ENCODE measurements at places on chromosomes 6 and 20.

- DNase-seq: no peak
Measured at GRCh38 chr6:25217829-25218228, 61.3 kb upstream of the CARMIL1 start.

DNA sequence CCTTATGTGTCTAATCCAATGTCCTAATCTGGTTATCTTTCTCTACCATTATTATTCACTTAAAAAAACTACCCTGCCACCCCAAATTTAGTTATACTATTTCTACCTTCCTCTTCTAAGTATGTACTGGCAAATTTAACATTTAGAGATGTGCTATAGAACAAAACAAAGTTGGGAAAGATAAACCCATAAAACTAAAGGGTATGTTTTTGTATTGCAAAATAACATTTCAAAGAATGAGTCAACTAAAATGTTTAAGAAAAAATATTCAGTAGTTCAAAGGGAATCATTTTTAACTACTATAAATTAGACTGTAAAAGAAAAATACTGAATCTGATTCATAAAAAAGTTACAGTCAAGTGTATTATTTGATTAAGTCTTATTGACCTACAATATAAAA is 103.0 kb downstream of the LMBRD1 start:
- no peak for DNase-seq

DNA sequence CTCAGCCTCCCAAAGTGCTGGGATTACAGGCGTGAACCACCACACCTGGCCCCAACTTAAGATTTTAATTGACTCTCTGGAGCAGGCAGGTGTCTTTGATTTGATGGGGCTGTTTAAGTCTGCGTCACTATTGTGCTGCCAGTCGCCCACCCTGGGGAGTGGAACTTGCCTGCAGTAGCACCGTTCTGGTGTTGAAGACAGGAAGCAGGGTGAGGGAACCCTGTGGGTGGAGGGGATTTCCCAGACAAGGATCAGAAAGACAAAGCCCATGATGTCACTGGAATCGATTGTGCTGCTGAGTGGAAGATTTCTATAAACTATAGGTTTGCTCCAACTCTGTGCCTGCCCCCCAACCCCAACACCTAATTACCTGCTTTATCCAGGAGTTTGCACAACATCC is 11.0 kb downstream of the ALDH8A1 start:
- no peak for DNase-seq

GRCh38 chr6:147190556-147190955 is 13.7 kb upstream of the STXBP5 start:
- DNase-seq: no peak

- no peak for DNase-seq
Measured at GRCh38 chr20:43375591-43375990, 82.1 kb upstream of the SRSF6 start.

DNA sequence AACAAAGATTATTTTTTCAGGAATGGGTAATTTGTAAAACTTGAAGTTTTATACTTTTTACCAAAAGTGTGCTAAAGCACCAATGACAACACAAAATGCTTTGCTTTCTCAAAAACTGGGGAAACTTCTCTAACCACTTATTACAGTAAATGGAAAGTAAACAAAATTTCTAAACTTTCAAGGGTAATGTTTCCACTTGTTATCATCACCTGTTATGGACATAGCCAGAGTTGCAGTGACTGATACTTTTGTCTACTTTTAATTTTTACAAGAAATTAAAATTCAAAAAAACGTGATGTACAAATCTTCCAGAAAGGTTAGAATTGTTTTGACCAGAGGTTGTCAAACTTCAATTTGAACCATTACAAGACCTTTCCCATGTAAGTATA is 99.9 kb downstream of the JAG1 start:
- DNase-seq: no peak

- no peak for DNase-seq
Measured at GRCh38 chr6:191487-192312, 100.6 kb upstream of the DUSP22 start.

GRCh38 chr6:170018936-170019817 is 267.8 kb downstream of the ERMARD start:
- no peak for DNase-seq

- no peak for DNase-seq
Measured at GRCh38 chr6:80227545-80228105, 121.2 kb downstream of the BCKDHB start.

- no peak for DNase-seq
Measured at GRCh38 chr6:104599821-104600638, 259.7 kb downstream of the HACE1 start.

DNA sequence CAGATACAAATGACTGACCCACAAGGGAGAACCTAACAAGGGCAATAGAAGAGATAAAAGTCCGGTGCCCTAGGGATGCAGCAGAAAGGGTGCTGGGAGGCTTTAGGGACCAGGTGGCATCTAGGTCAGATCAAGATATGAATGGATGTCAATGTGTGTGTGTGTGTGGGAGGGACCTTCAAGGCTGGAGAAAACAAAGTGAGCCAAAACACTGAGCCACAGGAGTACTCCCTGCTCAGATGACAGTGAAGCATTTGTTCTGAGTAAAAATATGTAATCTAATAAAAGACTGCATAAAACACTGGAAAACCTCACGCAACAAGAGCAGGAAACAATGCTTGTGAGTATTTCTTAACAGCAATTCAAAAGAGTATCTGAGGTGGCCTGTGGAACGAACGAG is 28.2 kb downstream of the ZNF337 start:
- DNase-seq: no peak

GRCh38 chr6:123529843-123530242 is 106.9 kb downstream of the TRDN start:
- no peak for DNase-seq

DNA sequence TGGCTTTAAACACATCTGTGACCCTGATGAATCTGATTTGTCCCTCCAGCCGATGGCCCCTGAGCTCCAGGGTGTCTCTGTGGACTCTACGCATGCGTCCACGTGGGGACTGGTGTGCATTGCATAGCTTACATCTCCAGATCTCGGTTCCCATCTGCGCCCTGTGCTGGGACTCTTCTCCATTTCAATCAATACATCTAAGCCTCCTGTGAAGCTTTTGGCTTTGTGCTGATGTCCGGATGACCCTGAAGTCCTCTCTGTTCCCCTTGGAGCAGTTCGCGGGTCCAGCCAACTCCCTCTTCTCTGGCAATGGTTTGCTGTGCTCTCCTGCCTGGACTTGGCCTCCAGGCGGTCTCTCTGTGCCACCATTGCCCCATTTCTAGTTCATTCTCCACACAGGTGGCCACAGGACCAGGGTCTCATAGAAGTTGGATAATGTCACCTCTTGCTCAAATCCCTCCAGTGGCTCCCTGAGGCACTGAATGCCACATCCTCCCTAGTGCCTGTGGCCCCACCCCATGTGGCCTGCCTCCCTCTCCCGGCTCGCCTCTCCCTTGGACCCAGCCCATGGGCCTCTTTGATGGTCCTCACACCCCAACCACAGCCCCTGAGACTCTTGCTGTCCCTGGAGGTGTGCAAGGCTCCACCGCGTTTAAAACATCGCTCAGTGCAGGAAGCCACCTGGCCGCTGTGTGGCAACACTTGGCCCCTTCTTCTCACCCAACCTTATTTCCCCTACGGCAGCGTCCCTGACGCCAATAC is 155.4 kb downstream of the SYCP2 start:
- no peak for DNase-seq

DNA sequence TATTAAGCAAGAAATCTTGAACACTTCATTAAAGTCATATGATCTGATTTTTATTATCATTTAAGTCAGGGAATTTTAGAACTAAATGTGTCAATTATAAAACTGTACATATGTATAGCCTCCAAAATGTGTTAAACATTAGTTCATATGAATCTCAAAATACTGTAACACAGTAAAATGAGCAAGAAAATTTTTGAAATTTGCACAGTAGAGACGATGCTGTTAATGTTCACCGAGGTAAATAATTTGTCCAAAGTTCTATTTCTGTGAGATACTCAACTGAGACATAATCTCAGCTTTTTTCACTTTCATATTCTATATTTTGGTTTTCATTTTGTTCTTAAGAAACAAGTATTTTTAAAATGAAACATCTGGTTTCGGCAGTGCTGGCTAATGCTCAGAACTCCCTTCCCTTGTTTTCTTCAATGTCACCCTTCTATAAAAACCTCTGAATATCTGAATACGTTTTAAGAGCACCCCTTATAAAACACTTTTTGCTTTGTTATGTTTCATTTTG is 353.1 kb downstream of the LAMA2 start:
- DNase-seq: no peak

DNA sequence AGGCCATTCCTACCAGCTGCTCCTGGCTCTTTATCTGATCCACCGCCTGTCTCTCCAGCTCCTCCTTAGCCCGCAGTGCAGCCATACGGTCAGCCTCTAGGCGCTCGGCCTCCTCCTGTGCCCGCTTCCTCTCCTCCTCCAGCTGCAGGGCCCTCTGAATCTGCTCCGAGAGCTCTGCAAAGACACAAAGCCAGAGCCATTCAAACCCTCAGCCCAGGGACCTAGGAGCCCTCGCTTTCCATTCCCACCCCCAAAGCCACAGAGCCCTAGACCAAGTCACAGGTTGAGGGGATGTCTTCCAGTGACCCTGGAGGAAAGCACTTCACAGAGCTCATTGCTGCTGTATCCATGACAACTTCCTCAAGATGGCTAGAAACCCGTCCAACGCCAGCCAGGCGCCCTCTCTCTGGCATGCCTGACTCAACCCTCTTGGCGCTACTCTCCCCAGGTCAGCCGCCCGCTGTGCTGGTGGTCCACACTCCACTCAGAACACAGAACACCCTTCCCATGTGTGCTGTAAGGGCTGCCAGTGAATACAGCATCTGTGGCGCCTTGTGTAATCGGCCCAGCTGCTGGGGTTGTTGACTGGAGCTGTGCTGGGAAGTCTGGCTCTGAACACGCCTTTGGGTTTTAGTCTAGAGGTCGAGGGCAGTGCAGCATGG is 49.3 kb downstream of the EZR start:
- DNase-seq: peak; percentile 81

- peak; percentile 60 for DNase-seq
Measured at GRCh38 chr20:37378785-37379598, 33.1 kb downstream of the SRC start.

GRCh38 chr20:43942667-43943285 is 28.1 kb downstream of the TOX2 start:
- no peak for DNase-seq

- DNase-seq: no peak
Measured at GRCh38 chr20:17562804-17563305, 7.0 kb upstream of the DSTN start.

- no peak for DNase-seq
Measured at GRCh38 chr6:164911873-164912580, 397.4 kb downstream of the C6orf118 start.

GRCh38 chr6:54737247-54737646 is 109.3 kb upstream of the FAM83B start:
- DNase-seq: no peak

DNA sequence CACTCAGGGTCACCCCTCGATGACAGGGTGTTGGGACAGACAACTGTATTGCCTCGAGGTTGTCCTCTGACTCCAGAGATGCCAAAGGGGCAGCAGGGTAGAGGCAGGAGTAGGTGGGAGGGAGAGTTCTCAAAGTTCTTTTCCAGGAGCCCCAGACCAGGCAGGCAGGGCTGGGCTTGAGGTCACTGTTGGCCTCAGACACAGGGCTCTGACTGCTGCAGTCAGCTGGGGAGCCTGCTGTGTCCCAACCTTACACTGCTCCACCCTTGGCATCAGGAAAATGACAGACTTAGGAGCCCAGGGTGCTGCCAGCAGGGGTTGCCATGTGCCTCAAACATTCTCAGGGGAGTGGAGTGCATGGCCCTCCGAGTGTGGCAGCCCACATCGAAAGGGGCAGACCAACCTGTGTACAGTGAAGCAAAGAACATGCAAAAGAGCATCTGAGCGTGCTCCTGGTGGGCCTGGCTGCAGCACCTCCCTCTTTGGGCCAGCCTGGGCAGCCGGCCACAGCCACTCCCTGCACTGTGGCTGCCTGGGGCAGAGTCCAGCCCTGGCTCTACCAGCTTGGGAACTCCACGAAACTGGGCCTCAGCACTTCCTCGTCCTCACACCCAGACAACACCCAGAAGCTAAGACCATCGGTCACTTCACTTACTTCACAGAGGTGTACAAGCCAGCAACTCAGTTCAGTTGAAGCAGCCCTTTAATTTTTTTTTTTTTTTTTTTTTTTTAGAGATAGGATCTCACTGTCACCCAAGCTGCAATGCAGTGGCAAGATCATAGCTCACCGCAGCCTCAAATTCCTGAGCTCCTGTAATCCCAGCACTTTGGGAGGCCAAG is 24.0 kb downstream of the C6orf132 start:
- peak; percentile 81 for DNase-seq

- DNase-seq: no peak
Measured at GRCh38 chr6:42338744-42339222, 112.9 kb downstream of the TRERF1 start.

DNA sequence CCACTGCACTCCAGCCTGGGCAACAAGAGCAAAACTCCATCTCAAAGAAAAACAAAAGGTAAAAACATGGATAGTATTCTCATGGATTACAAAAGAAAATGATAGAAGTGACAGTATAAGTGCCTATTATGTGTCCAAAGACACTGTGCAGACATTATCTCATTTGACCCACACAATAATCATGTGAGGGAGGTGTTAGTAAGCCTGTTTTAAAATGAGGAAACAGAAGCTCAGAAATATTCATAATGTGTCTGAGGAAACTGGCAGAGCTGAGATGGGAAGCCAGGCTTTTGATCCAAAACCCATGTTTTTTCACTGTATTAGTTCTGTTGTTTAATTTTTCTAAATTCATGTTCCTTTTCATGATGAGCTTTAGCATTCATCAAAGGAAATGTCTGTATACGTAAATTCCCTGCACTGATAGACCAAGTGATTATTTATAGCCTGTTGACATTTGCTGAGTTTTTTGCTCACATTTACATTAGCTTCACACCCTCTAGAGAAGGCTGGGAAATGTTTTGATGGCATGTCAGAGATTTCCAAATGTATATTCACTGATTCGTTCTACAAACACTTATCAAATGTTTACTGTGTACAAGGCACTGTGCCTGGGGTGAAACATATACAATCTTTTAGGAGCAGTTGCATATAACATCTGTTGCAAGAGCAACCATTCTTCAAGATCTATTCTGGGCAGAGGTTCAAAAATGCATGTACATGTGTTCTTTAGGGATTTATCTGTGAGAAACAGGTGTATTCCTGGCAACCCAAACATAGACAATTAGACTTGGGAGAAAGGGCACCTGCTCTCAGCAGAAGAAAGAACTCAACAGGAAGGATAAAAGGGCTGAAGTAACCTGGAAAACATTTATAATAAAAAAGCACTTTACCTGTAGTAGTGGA is 331.5 kb downstream of the SAMD5 start:
- DNase-seq: no peak

DNA sequence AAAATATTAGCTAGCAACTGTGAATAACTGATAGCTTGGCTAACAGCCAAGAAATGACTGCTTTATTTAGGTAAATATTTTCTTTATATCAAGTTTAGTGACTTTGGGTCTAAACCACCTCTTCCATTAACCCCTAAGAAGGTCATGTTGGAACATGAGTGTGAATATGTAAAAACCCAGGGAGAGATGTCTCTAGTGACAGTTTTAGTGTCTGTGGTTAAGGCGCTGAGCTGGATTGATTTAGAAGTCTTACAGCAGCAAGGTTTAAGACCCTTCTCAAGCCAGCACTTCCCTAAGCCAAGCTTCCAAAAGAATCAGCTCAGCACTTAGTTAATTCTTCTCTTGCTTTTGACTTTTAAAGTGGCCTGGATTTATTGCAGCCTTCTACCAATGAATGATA is 11.4 kb upstream of the SIRT5 start:
- no peak for DNase-seq

Data from Right ventricle myocardium inferior (tissue), 1 donor.